ENCODE measurements at places on chromosomes 1 and 21.

- DNase-seq, result no peak
Measured at GRCh38 chr1:3699596-3699995, 47.3 kb downstream of the TP73 start.

DNA sequence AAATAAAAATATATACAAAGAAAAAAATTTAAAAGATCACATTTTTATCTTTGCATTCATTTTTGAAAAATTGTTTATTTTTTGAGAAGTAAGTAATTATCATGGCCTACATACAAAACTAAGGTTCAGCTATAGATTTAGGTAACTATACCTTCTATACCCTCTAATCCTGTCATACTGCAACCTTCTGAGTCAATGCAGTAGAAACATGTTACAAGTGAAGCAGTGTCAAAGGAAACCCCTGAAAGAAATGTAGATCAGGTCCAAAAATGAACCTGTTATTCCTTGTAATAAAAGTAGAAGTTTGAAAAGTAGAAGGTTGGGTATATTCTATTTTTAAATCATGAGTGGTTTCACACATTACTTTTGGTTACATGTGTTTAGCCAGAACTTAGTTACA lies 51.3 kb downstream of the PTGS2 start:
- DNase-seq, result no peak

DNA sequence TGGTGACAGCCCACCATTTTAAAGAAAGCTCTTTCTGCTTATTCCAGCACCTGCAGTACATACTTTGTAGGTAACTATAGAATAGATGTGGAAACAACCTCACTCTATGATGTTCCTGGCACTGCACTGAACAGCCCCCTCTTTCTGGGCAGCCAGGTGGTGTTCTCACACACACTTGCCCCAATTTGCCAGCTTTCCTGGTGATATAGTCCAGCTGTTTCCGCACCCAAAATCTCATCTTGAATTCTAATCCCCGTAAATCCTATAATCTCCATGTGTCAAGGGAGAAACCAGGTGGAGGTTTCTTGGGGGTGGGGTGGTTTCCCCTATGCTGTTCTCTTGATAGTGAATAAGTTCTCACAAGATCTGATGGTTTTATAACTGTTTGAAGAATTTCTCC lies 102.2 kb downstream of the FCRL5 start:
- no peak for DNase-seq

DNA sequence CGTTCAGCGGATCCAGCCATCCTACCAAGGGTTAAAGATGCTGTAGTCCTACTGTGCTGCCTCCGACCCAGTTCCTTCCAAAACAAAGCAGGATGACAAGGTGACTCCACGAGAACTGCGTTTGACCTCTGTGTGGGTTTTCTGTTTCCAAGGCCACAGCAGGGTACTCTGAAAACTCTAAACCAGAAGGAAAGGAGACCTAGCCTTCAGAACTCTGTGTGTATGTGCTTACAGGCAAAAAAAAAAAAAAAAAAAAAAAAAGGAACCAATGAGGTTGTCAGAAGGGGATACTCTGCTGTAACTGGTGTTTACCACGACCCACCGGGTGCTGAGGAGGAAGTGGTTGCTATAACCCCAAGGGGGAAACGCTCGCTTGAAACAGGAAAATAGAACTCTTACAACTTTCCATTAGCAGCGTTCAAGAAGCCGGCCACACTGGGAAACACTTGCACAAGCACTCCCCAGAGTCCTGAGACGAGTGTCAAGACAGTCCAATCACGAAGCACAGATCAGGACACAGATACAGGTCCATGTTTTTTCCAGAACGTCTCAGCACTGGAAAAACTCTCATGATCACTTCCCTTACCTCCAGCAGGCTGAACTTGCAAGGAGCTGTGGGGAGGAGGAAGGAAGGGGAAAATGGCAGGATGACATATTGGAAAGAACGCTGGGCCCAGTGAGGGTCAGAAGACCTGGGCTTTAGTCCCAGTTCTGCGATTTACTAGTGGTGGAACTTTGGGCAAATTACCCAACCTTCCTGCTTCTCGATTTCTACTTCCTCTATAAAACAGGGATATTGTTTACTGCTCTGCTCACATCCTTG lies 64.0 kb downstream of the ITPKB start:
- no peak for DNase-seq

DNA sequence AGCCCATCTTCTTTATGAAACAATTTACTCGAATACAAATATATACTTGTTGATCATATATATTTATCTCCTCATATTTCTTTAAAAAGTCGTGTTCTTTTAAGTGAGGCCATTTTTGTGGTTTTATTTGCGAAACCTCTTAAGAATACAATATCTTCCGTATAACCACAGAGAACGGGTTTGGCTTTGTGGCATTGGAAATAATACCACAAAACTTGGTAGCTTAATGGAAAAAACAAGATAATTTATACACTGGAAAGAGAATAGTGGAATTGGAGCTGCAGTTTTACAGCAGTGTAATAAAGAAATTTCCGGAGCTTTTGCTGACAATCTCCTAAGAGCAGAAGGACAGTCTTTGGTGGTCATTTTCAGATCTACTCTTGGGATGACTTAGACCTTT lies 29.4 kb downstream of the PTGFR start:
- no peak for DNase-seq

- DNase-seq, result peak; percentile 51
Measured at GRCh38 chr1:204746838-204747442, 61.4 kb upstream of the LRRN2 start.

DNA sequence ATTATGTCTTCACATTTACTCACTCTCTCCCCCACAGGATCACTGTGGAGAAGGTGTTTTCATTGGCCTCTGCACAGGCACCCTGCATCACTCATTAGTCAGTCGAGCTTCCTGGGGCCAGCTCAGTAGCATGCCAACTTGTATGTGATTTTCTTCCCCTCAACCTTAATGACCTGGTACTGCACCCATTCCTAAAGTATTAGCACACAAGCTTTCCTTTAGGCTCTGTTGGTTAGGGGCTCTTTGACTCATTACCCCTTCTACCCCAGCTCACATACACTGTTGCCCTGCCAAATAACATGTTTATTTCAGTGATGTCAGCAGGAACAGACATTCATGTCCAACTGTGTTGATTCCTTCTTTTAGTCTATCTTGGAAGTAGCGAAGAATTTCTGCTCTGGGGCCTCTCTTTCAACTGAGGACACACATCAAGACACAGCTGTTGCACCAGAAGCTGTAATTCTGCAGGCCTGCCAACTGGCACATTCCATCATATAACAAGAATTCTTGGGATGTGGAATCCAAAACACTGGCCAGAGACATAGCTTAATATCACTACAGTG lies 603.5 kb upstream of the ADAMTS5 start:
- peak; percentile 97 for DNase-seq

DNA sequence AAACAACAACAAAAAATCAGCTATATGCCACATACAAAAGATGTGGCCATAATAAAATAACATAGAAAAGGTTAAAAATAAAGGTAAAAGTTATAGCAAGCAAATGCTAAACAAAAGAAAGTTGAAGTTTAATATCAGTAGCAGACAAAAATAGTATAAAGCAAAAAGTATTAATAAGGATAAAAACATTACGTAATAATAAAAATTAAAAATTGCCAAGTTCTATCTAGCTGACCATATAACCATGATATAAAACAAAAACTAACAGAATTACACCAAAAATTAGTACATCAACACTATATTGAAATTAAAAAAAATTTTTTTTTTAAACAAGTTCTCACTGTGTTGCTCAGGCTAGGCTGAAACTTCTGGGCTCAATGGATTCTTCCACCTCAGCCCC lies 15.5 kb upstream of the SMG7 start:
- DNase-seq, result no peak

DNA sequence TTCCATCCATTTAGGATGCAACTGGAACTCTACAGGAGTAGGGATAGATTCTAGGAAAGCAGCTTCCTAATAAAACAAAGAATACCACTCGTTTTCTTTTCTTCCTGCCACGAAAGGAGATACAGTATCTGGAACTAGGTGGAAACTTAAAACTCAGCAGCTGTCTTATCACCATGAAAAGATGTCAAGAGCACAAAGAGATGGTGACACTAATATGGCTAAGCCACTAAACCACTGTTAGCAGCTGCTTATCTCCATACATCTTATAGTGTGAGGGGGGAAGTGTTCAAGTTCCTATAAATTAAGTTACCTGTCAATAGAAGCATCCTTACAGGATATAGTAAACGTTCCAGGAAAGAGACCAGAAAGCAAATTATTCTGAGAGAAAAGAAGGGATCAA lies 162.5 kb downstream of the TYW3 start:
- no peak for DNase-seq

GRCh38 chr21:22020221-22020620 lies 1022.0 kb downstream of the NCAM2 start:
- DNase-seq, result no peak

- DNase-seq, result no peak
Measured at GRCh38 chr1:236086537-236086936, 21.6 kb upstream of the NID1 start.

DNA sequence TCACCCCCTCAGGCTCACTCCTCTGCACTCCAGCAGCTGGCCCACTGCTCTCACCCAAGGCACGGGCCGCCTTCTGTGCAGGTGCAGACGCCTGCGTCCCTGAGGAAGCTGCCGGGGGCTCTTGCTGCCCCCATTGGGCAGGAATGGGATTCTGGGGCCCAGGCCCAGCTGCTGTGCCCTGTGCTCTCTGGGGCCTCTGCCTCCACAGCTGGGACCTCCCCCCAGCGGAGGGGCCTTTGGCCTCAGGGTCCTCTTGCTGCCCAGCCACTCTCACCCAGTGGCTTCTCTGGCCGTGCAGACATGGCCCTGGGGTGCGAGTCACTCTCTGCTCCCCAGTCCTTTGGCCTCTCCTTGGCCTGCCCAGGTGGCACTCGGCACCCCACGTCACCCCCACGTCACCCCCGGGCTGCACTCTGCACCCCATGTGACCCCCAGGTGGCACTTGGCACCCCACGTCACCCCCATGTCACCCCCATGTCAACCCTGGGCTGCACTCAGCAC lies 19.1 kb upstream of the LRRC3 start:
- no peak for DNase-seq

- no peak for DNase-seq
Measured at GRCh38 chr1:234911787-234912186, 216.8 kb downstream of the TOMM20 start.

GRCh38 chr1:17674726-17675500 lies 80.2 kb upstream of the ACTL8 start:
- DNase-seq, result no peak

DNA sequence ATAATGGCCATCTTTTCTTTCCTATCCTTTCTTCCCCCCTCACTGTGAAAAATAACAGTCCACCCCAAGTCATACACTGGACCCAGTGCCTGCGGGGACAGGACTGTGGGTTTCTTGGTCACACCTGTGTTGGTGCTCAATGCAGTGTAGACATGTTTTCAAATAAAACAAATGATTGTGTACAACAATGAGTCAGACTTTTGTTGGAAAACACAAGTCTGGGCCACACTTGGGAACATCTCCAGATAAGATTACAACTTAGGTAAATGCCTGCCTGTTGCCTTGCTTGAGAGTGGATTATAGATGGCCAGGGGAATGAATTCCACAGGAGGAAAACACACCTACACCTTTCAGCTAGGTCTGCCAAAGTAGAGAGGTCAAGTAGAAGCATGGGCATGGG lies 34.1 kb downstream of the PDPN start:
- peak; percentile 82 for DNase-seq

DNA sequence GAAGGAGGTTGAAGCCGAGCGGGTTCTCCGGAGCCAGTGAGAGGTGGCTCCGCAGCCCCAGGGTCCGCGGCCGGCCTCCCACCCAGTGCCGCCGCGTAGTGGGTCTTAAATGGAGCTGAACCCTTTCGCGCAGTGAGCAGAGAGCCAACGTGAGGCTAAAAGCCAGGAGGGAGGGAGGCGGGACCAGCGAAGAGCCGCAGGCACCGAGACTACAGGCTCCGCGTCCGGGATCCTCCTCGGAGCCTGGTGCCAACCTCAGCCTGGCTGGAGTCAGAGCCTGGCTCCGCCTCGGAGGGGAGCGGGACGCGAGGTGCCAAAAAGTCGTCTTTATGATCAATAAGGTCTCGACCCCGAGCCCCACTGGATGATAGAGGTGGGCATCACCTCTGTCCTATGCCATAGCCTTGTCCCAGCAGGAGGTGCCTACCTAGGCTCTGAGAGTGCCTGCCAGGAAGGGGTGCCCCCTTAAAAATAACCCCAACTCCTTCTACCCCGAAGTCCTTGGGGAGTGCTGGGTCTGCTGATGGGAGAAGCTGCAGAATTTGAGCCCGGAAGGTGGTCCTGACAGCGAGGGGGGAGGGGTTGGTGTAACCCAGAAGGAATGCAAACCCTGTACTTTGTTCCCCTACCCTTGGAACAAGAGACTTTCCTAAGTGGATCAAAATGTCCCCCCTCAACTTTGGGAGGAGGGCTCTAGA lies 1.6 kb downstream of the IGSF21 start:
- DNase-seq, result no peak

DNA sequence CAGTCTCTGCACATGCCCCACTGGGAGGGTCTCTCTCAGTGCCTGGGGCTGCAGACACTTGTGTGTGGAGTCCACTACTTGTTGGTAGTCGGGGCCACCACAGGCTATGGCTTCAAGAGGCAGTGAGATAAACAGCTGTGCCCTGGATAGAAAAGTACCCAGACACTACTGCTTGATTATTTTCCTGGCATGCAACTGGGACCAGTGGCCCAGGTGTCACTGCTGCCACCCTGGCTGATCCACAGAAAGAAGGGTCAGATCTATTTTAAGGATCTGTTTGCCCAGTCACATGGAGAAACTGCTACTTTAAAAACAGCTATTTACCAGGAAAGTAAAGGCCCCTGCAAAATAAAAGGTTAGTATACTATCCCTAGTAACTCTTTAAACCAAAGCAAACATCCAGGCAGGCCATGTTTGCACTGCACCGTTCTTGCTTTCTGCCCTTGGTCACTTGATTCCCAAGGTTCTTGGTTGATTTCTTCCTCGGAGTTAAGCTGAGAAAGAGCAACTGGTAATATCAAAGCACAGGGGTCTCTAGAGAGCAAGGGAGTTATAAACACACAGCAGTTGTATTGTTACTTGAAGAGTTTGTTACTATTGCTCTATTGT lies 99.9 kb downstream of the GLUL start:
- DNase-seq, result no peak

DNA sequence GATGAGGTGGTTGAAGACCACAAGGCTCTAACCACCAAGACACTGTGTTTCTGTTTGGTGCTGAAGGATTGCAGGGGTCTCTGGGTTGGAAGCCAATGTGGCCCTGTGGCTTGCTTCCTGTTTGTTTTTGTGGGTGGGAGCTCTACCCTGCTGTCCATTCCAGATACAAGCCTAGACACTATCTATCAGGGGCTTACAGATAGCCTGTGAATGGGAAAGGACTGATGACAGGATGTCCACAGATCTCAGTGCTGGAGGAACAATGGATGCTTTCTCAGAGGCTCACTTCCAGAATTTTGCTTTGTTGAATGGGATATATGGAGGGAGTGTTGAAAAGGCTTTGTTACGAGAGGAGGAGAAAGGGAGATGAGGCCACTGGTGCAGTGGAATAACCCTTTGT lies 69.7 kb downstream of the NOS1AP start:
- DNase-seq, result no peak

Data from bronchial epithelial cell (primary cell).